ENCODE measurements at places on chromosomes 3 and 15.

DNA sequence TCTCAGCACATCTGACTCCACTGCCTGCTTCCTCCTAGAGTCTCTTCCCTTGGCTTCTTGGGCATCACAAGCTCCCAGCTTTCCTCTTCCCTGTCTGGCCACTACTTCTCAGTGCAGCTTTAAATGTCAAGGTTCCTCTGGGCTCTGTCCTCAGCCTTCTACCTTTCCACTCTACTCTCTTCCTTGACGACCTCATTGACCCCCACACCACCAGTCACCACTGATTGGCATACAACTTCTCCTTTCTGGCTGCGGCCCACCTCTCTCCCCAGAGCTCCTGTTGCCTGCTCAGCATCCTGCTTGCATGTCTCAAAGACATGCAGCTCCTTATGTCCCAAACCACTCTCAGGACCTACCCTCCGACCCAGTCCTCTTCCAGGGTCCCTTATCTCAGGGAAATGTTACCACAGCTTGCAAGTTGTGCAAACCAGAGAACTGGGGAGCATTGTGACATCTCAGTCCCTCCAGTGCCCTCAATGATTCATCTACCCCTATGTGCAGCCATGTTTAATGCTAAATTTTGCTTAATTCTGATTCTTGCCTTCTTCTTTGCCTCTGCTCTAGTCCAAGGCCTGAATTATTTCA is 49.9 kb downstream of the TRPM1 start:
- no peak for DNase-seq

DNA sequence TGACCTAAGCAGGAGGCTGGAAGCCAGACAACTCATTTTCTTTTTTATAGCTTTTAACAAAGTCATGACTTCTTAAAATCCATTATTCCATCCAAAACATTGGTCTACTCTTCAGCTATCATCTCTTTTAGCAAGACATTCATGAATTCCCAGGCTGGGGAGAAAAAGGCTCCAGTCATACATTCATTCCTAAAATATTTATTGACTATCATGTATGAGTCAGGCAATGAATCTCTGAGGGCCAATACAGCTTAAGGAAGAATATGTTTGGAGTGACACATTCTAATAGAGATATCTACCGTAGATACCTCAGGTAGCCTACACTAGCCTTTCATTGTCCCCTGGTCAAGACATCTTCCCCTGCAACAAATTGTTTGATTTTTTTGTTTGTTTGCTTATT is 196.4 kb upstream of the NANOGP8 start:
- DNase-seq = no peak

GRCh38 chr3:168047190-168047795 is 48.4 kb downstream of the GOLIM4 start:
- DNase-seq = no peak

DNA sequence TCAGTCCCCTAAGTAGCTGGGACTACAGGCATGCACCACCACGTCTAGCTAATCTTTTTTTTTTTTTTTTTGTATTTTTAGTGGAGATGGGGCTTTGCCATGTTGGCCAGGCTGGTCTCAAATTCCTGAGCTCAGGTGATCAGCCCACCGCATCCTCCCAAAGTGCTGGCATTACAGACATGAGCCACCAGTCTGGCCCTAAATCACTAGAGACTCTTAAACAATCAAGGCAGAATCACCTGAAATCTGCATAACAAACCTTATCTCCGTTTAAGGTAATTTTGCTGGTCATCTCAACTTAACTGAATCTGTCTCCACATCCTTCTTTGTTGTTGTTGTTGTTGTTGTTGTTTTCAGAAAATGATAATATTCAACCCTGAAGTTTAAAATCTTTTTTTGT is 5.6 kb upstream of the TRMT10C start:
- DNase-seq = no peak

GRCh38 chr3:190680691-190681090 is 166.8 kb downstream of the IL1RAP start:
- DNase-seq = no peak

DNA sequence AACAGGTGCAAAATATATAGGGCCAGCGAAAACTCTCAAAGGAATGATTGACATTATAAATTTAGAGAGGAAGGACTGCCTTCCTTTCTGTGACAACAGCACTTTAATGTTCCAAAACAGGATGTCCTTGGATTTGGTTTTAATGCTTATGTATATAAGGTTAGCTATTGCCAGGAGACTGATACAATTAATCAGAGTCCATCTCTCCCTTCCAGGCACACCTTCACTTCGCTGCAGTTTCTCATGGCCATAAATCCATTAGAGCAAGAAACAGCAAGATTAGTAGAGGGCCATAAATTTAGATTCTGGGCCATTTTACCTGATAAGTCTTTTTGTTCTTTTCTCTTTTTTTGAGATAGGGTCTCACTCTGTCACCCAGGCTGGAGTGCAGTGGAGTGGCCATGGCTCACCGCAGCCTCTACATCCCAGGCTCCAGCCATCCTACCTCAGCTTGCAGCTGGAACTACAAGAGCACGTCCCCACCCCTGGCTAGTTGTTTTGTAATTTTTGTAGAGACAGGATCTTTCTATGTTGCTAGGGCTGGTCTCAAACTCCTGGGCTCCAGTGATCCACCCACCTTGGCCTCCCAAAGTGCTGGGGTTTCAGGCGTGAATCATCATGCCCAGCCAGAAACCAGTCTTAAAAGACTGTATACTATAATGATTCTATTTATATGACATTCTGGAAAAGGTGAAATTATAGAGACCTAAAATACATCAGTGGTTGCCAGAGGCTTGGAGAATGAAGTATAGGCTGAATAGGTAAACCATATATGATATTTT is 15.7 kb upstream of the TFRC start:
- DNase-seq = no peak

DNA sequence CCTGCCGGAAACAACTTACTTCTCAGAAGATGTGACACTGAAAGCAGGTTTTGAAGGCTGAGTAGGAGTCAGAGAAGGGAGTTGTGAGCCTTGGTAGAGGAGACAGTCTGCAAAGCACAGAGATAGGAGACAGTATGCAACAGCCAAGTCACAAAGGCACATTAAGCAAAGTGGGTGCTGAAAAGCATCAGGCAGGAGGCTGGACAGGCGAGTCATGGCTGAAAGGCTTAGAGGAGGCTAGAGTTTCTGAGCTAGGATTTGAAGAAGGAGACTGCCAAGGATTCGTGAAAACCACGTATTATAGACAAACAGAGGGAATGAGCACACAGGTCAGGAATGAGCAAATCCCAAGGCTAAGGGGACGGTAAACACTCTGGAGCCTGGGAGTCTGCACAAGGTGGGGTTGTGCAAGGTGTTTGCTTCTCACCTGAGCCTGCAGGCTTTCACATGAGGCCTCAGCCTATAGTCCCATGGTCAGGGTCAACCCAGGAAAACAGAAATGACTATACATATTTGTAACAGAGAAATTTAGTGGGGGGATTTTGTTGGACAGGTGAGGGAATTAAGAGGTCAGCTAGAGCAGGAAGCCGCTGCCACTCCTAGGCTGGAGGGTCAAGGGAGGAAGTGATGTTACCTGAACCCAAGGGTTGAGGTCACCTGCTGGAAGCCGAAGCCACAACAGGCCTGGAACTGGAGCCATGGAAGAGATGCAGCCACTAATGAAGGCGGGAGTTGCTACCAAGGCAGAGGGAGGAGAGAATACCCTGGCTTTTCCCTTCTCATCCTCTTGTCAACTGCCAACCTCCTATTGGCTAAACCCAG is 23.1 kb upstream of the TRIM71 start:
- DNase-seq = no peak

GRCh38 chr3:131091768-131092167 is 65.1 kb downstream of the NEK11 start:
- no peak for DNase-seq

- no peak for DNase-seq
Measured at GRCh38 chr3:120449701-120450599, 842 bp downstream of the FSTL1 start.

DNA sequence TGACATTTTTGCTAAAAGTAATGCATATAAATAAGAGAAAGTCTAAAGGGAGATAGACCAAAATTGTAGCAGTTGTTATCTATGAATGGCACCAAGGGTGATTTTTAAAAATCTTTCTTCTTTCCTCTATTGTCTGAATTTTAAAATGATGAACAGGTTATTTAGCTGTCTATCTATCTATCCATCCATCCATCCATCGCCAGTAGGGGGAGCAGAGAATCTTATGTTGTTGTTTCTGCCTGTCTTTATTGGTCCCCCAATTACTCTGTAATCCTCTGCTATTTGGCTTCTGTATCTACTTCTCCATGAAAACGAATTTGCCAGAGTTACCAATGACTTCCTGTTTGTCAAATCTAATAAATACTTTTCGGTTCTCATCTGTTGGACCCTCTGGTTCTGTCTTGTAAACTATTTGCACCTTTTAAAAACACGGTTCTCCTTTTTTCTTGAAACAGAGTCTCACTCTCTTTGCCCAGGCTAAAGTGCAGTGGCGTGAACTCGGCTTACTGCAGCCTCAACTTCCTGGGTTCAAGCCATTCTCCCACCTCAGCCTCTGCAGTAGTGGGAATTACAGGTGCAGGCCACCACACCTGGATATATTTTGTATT is 86.0 kb downstream of the ECT2 start:
- DNase-seq = no peak

DNA sequence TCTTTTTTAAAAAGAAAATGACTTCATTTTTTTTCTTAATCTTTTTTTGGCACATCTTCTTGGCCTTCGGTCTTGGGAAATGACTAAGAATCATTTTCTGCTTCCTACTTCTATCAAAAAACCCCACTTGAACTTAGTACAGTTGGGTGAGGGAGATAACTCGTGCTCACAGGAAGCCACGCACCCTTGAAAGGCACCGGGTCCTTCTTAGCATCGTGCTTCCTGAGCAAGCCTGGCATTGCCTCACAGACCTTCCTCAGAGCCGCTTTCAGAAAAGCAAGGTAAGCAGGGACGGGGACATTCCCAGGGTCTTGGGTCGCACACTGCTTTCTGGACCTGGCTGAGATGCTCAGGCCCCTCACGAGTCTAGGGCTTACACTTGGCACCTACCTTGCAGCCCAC is at the start of gene CCR4:
Gene CCR4 (plus strand): TSS at position 235 of the 402 bp plus-strand sequence. CDS start 1,779 bp downstream, outside the sequence.
- DNase-seq = no peak

DNA sequence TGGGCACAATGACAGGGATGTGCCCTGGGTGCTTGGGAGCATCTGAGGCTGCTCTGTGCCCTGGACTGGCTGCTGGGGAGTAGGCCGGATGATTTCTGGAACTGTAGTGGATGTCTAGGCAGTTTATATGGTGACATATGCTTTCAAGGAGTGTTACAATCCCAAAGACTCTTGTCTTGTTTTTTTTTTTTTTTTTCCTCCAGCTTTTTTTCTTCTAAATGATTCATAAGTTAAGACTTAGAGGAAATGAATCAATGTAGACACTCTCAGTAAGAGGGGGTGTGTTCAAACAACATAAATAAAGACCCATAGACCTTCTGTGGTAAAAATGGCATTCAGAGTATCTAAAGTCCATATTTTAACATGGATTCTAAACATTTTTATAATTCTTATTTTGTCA is 706.1 kb upstream of the GOLIM4 start:
- DNase-seq = no peak

- DNase-seq = peak; percentile 31
Measured at GRCh38 chr15:40307421-40308211, at the start of gene PLCB2. TSS of gene PLCB2 (minus strand) at chr15:40307935. CDS start at chr15:40307672, 263 bp downstream.

DNA sequence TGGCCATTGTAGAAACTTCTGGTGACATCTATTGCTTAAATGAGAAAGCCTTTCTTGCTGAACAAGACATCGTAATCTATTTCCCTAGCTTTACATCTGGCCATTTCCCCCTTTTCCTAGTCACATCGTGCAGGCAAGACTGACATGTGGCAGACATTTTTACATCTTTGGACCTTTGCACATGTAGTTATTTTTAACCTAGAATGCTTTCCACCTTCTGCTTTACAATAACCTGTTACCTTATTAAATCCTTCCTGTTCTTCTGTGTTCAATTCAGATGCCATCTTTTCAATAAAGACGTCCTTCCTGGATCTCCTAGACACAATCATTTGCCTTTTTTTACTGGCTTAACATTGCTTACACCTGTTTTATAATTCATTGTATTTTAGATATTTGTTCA is 343.3 kb downstream of the DIPK2A start:
- no peak for DNase-seq

- DNase-seq = no peak
Measured at GRCh38 chr3:194379231-194379630, 9.7 kb upstream of the LRRC15 start.
